Mesothelial cell of epicardium (in vitro differentiated cells): ENCODE measurements at places on chromosomes 2 and 18.

DNA sequence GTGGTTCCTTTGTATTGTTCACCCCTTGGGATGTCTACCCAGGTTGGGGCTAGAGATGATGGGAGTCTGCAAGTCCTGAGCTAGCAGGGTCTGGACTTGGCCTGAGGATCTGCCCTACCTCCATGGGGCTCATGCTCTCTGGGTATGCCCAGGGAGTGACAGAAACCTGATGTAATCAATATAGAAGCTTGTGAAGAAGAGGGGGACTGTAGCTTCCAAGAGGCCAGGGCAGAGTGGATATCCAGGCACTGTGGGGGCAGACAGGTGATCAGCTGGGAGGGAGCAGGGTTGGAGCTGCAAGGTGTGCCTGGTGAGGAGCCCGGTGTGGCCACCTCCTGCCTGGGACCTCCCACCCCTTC is 164.2 kb downstream of the CTIF start:
- no peak for DNase-seq
- no peak overlapping the region for H3K27ac ChIP-seq
- H3K4me3 ChIP-seq: no peak overlapping the region
- H3K4me1 ChIP-seq: no peaks in the 10 kb centered on the region
- H3K27me3 ChIP-seq: no peaks in the 10 kb centered on the region

DNA sequence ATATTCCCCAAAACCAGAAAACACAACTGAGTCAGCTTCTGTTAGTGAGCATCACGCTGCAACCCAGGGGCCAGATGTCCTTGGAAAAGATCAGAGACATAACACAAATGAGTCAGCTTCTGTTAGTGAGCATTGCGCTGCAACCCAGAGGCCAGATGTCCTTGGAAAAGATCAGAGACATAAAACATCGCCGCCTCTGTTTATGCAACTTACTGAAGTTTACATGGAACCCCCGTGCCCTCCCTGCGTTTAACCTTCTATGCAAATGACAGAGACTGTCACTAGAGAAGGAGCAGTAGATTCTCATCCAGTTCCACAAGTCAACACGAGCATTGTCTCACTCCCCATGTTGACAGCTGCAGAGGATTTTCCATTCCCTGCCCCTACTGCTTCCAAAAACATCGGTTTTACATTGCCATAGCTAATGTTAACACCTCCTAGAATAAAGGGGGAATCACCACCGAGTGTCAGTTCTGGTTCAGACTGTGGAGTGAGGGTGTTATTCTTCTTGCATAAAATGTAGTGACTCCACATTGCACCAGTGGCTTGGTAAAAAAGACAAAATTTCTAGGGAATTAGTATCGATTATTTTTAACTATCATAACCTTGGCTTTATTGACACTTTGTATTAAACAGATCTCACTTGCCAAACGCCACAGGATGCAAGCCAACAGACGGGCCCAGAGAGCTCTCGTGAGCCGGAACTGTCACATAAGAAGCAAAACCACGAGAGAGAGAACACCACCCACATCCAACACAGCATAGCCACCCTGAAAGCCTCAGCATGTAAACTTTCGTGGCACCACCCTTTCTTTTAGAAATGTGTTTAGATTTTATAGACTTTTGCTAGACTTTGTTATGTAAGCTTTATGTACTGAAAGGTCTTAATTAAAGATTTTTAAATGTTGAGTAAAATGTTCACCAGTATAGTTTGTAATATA is 87.7 kb downstream of the SH3YL1 start:
- H3K36me3 ChIP-seq: no peaks in the 10 kb centered on the region
- no peaks in the 10 kb centered on the region for H3K27me3 ChIP-seq
- H3K27ac ChIP-seq: no peak overlapping the region
- H3K4me1 ChIP-seq: peaks cover 10% of the 10 kb centered on the region
- H3K4me3 ChIP-seq: no peak overlapping the region

DNA sequence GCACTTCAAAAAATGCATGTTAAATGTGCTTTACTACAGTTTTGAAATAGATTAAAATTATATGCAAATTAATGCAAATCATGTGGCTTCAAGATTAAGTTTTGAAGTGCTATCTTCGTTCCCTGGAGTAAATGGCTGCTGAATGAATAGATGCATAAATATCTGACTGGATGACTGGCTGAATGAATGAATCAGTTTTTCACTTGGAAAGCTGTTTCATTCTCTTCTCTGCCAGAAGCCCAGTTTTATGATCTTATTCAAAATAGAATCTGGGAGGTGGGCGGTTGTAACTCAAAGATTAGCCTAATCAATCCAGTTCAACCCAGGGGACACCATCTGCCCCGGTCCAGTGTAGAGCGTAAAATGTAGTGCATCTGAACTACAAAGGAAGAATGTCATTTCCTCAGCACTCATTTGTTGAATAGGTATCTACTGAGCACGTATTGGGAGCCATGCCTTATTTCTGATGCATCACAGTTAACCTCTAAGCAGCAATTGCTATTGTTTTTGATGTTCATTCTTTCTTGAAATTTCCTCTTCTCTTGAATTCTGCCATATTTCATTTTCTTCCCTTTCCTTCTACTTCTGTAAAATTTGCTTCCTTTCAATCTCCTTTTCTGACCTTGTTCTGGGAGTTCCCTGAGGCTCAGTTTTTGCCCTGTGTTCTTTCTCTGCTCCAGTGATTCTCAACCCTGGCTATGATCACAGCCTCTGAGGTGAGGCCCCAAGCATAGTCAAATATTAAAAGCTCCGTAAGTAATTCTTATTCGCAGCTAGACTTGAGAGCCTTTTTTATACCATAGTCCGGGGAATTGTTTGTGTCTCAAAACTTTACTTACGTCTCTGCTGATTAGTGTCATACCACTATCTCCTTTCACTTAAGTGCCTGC is 282.7 kb downstream of the PARD3B start:
- H3K27me3 ChIP-seq: no peaks in the 10 kb centered on the region
- H3K4me3 ChIP-seq: no peak overlapping the region
- peaks cover 1% of the 10 kb centered on the region for H3K36me3 ChIP-seq
- H3K27ac ChIP-seq: no peak overlapping the region
- no peak for DNase-seq

- H3K27me3 ChIP-seq: no peaks in the 10 kb centered on the region
- peaks cover 12% of the 10 kb centered on the region for H3K4me1 ChIP-seq
- H3K4me3 ChIP-seq: no peak overlapping the region
- peak overlapping the region; percentile 15 for H3K27ac ChIP-seq
- DNase-seq: no peak
- no peaks in the 10 kb centered on the region for H3K36me3 ChIP-seq
Observed at GRCh38 chr2:210862283-210863065, 306.1 kb downstream of the CPS1 start.
